ENCODE measurements at places on chromosomes 11 and 22.

- DNase-seq: no peak
Observed at GRCh38 chr11:31050061-31050765, 319.3 kb downstream of the DCDC1 start.

- DNase-seq: no peak
Observed at GRCh38 chr11:95994329-95994728, 70.4 kb upstream of the MTMR2 start.

- peak; percentile 87 for DNase-seq
Observed at GRCh38 chr11:925496-926301, at the start of gene AP2A2. Gene AP2A2 (plus strand): TSS chr11:925870. CDS start chr11:926022, 152 bp downstream.

- DNase-seq: no peak
Observed at GRCh38 chr11:86999859-87000753, 37.6 kb upstream of the TMEM135 start.

GRCh38 chr22:27873472-27873871 is 45.6 kb downstream of the PITPNB start:
- DNase-seq: no peak

DNA sequence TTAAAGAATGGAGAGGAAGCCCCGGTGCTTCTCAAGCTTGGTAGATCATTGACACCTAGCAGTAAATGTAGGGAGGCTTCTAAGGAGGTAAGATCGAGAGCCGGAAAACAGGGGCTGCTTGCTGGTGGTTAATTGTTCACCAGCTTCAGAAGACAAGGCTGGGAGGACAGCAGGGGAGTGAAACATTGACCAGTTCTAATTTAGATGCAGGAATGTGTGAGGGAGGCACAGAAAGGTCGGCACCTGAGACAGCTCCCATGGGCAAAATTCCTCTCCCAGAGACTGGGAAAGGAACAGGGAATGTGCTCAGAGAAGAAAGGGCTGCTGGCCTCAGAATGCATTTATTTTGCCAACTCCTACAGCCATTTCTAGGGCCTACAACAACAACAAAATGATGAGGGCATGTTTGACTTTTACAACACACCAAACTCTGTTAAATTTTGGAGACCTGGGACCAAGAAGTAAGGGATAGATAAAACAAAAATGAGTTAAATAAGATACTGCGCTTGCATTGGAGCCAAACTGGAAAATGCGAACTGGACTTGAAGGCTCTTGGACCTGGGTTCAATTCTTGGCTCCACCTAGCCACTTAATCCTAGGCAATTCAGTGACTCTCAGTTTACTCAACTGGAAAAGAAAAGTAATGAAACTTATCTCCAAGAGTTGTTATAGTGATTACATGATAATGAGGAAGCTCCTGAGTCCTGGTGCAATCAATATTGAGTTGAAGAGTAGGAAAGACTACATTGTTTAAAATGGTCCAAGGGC is 31.0 kb downstream of the FZD4 start:
- DNase-seq: no peak

DNA sequence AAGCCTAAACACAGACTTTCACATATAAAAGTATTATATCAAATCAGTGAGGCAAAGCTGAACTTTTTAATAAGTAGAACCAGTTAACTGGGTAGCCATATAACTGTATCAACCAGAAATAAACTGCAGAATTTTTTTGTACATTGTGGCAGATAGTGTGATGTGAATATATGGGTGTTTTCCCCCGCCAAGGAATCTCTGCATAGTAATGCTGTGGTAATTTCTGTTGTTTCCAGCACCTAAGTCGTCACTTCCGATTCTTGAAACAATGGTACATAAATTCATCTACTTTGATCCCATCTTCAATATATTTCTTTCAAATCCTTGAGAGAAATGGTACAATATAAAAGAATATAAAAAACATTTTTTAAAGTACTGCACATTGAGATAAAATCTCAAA is 39.6 kb downstream of the NARS2 start:
- no peak for DNase-seq

GRCh38 chr11:8374716-8375115 is 111.0 kb upstream of the LMO1 start:
- no peak for DNase-seq
